A549 treated with CpdA at 1 μM for 4 hours (cell line): ENCODE measurements at places on chromosomes 2 and 18. TPM values are rescaled to one million over a fixed set of nuclear protein-coding genes. Genes with fewer than 3 reads are reported as not detected.

The QPCT gene
- total RNA-seq: 16.4 to 20.3 TPM (median 17.8 TPM) in 5 replicates

The ALPG gene
- total RNA-seq: 0.06 to 0.23 TPM (median 0.12 TPM) in 4 of 5 replicates, not detected in the other

The PRKAG3 gene
- total RNA-seq: not detected in 5 replicates

The KIDINS220 gene
- total RNA-seq: 16.8 to 23.2 TPM (median 20.1 TPM) in 5 replicates

The NR4A2 gene
- 2.3 to 4.5 TPM (median 3.8 TPM) in 5 replicates for total RNA-seq

The APOB gene
- total RNA-seq: 0.29 TPM in 1 of 5 replicates, not detected in the others

The IL18RAP gene
- total RNA-seq: 0.03 TPM in 1 of 5 replicates, not detected in the others

The SNORC gene
- 4.5 to 13.2 TPM (median 10.4 TPM) in 5 replicates for total RNA-seq

The FAHD2B gene
- 10.3 to 14.2 TPM (median 11.7 TPM) in 5 replicates for total RNA-seq

The CYBRD1 gene
- 26.3 to 37.3 TPM (median 34.4 TPM) in 5 replicates for total RNA-seq

The COX5B gene
- total RNA-seq: 271 to 332 TPM (median 301 TPM) in 5 replicates

The CCDC74B gene
- total RNA-seq: 5.0 to 7.5 TPM (median 5.8 TPM) in 5 replicates

The ST6GAL2 gene
- 18.8 to 31.5 TPM (median 19.4 TPM) in 5 replicates for total RNA-seq

The KCNS3 gene
- 1.1 to 1.3 TPM (median 1.2 TPM) in 5 replicates for total RNA-seq

The SCYGR8 gene
- not detected in 5 replicates for total RNA-seq

The GYPC gene
- total RNA-seq: not detected in 5 replicates

The SKOR2 gene
- total RNA-seq: not detected in 5 replicates

The CERKL gene
- total RNA-seq: 0.16 to 0.47 TPM (median 0.21 TPM) in 5 replicates

The PAX8 gene
- 0.64 to 1.4 TPM (median 0.78 TPM) in 5 replicates for total RNA-seq

The TMSB10 gene
- 8,266 to 8,608 TPM (median 8,507 TPM) in 5 replicates for total RNA-seq

The ANKRD30B gene
- 0.01 TPM in 1 of 5 replicates, not detected in the others for total RNA-seq

The CNTNAP5 gene
- not detected in 5 replicates for total RNA-seq

The CHRNG gene
- not detected in 5 replicates for total RNA-seq

The MC2R gene
- not detected in 5 replicates for total RNA-seq

The CD8B2 gene
- not detected in 5 replicates for total RNA-seq

The GCKR gene
- total RNA-seq: 0.15 to 0.91 TPM (median 0.33 TPM) in 5 replicates

The STK36 gene
- total RNA-seq: 13.5 to 17.3 TPM (median 13.7 TPM) in 5 replicates

The CRYBA2 gene
- total RNA-seq: 0.44 TPM in 1 of 5 replicates, not detected in the others

The ST8SIA3 gene
- total RNA-seq: not detected in 5 replicates

The REG3A gene
- total RNA-seq: not detected in 5 replicates

The BMPR2 gene
- total RNA-seq: 10.7 to 17.7 TPM (median 15.2 TPM) in 5 replicates
